Kidney epithelial cell (primary cell): ENCODE measurements at places on chromosomes 13 and 19. TPM values are rescaled to one million over a fixed set of nuclear protein-coding genes. Genes with fewer than 3 reads are reported as not detected.

DNA sequence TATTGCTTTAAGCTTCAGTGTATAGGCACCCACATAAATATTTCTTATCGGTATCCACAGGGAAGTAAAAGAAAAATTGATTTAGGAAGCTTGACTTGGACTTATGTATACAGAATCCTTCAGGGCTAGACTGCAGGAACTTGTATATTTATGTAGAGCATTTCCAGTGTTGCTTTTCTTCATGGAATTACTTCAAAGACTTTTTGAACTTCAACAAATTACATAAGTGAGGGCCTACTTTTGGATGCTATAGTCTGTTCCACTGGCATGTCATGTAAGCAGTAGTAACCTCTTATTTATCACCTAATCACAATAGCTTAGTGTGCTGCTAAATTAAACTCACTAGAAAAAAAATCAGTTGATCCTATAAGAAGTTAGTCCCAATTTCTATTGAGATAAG lies 557.9 kb upstream of the SLITRK6 start:
- no peak for DNase-seq

- no peak for DNase-seq
These were observed 2.7 kb upstream of the UBL3 start for GRCh38 chr13:29853131-29853530.

- peak; percentile 67 for DNase-seq
These were observed 40.8 kb downstream of the BBC3 start for GRCh38 chr19:47190167-47190727.

COMP gene
- not detected in 2 replicates for total RNA-seq

DNA sequence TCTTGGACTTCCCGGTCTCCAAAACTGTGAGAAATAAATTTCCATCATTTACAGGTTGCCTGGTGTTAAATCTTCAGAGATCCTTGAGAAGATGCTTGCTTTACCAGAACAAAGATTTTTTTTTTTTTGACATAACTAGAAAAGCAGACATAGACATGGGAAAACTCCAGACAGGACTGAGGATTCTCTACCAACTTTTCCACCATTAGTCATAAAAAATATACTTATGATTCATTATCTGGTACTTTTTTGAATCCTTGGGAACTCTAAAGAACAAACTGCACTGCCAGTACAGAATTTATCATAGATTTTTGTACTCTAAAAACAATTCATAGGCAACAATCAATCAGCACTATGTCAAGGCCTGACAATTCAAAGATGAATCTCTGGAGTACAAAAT lies 487.6 kb downstream of the EFNB2 start:
- no peak for DNase-seq

DNA sequence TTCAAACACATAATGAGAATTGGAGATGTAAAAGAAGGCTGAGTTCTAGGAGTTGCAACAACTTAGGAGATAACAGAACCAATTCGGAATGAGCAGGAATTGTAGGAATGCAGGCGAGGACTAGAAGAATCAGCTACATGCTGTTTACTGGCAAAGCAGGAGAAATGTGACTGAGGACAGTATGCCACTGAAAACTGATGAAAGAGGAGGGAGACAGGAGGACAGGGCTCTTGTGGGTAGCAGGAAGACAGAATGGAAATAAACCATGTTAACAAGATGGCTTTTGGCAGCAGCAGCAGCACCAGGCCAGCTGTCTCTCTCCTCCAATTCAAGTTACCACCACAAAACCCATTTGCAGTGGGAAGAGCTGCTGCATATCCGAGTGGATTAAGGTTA lies 91.0 kb upstream of the SLC15A1 start:
- no peak for DNase-seq

- no peak for DNase-seq
These were observed 14.2 kb downstream of the ZNF274 start for GRCh38 chr19:58196901-58197616.

DNA sequence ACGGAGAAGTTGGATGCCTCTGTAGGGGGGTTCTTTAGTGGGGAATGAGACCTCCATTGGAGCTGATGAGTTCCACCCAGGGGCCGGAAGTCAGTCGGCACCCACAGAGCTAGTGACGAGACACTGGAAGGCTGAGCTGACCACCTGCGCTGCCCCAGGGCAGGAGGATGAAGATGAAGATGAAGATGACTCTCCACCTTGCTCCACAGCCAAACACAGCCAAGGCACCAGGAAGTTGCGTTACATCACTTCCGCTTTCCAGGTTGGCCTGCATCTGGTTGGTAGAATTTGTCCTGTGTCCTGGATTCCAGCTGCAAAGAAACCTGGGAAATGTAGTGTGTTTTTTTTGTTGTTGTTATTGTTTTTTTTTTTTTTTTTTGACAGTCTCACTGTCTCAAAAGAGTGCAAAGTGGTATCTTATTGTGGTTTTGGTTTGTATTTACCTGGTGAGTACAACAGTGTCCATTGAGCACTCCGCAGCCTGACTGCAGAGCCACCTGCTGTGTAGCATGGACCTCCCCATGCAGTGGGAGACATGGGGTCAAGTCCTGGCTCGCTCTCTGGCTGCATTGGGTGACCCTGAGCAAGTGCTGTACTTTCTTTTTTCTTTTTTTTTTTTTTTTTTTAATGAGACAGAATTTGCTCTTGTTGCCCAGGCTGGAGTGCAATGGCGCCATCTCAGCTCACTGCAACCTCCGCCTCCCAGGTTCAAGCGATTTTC lies 1.9 kb downstream of the TBC1D17 start:
- DNase-seq, result no peak

DNA sequence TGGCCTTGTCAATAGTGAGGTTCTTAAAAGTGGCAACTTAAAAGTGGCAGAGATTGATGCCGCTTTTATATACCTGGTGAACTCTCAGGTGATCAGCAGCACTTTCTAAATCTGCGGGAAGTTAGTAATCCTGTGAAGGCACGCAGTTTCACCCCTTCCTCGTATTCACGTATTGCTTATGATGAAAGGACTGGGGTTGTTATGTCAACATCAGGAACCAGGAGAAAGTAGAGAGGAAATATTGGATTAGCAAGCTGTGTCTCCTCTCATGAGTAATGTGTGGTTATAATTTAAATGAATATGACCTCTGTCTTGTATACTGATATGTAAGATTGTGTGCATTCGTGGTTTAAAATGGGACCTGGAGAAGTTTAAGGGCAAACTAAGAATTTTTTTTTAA lies 544.6 kb downstream of the SLITRK6 start:
- DNase-seq, result no peak

DNA sequence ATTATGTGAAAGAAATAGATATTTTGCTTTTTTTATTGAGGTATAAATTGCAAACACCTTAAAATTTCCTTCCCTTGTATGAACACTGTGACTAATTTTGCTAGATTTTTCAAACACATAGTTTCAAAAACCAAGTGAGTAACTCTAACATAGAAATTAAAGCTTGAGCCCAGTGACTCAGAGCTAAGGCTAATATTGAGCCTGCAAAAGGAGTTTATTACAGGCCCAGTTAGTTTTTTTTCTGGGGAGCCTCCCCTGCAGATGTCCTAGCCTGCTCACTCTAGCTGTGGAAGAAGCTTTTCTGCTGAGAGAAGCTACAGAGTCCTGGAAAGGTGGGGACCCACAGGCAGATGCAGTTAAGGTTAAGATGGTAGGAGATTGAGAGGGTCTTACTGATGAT lies 3.4 kb downstream of the ZNF430 start:
- DNase-seq, result no peak

DNA sequence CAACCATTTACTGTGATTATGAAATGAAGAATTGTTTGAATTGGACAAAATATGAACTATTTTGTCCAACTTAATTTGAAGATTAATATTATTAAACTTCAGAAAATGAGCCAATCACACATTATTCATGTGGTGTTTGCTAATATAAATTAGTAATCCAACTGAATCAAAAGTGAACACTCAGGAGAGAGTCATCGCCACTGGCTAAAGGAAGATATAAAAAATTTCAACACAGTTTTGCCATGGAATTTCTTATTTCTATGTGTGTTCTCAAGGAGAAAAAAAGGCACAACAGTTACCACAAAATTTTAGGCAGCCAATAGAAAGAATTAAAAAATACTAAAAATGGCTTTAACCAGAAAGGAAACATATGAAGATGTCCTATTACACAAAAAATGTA lies 2683.8 kb downstream of the PCDH9 start:
- DNase-seq, result no peak

DMPK gene
- 17.7 and 17.8 TPM in 2 replicates for total RNA-seq

KLK4 gene
- total RNA-seq, result not detected in 2 replicates

DIAPH3 gene
- 7.5 and 10.2 TPM in 2 replicates for total RNA-seq

GRCh38 chr13:110625771-110626321 lies 10.5 kb downstream of the NAXD start:
- DNase-seq, result no peak

CLEC17A gene
- 0.08 TPM in 1 of 2 replicates, not detected in the other for total RNA-seq

DNA sequence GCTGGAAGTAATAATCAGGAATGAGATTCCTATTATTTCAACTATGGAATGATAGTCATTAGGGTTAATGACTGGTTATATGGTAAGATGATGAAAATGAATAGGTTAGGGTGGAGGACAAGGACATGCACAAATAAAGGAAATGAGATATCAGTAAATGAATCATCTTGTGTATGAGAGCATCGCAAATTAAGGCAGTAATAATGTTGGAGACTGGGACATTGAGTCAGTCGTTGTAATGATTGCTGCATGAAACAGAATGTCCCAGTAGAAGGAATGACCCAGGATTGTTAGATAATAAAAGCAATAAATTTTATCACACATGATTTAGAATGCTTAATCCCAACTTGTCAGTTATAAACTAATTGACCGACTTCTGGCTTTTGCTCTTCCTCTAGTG lies 1733.7 kb upstream of the PCDH20 start:
- DNase-seq, result no peak

DNA sequence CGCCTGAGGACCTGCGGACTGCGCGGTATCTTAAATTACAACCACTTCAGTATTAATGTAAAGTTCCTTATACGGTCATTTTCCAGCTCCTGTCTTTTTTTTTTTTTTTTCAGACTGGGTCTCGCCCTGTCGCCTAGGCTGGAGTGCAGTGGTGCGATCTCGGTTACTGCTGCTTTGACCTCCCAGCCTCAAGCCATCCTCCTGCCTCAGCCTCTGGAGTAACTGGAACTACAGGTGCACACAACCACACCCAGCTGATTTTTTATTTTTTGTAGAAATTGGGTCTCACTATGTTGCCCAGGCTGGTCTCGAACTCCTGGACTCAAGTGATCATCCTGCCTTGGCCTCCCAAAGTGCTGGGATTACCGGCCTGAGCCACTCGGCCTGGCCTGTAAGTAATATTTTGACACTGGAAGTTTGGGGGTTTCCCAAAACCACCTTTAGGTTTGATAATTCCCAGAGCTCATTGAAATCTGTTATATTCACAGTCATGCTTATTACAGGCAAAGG lies 406 bp upstream of the EID2B start:
- no peak for DNase-seq

CFAP97D2 gene
- total RNA-seq, result not detected in 2 replicates

TJP3 gene
- total RNA-seq, result 1.7 and 7.8 TPM in 2 replicates

KLHL1 gene
- not detected in 2 replicates for total RNA-seq

DNA sequence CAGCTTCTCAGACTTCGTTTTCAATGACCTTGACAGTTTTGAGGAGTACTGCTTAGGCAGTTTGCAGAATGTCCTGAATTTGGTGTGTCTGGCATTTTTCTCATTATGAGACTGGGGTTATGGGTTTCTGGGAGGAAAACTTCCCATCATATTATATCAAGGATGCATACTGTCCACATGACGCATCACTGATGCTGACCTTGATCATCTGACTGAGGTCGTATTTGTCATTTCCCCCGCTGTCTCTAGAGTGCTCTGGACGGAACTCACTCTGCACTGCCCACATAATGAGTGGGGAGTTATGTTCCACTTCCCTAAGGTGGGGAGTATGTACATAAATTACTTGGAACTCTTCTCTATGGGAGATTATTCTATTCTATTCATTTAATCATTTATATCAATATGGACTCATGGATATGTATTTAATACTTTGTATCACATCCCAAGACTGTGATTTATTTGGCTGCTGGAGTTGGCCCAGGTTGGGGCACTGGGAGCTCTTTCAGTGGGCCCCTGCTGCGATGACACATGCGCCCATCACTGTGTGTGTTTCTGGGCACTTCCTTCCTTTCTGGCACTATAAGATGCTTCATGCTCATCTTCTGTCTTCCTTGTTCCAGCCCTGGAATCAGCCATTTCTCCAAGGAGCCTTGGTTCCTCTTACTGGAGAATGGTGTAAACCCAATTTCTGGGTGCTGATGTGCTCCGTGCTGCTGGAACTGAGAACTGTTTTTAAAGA lies 138.6 kb downstream of the MIPEP start:
- DNase-seq, result no peak

DNA sequence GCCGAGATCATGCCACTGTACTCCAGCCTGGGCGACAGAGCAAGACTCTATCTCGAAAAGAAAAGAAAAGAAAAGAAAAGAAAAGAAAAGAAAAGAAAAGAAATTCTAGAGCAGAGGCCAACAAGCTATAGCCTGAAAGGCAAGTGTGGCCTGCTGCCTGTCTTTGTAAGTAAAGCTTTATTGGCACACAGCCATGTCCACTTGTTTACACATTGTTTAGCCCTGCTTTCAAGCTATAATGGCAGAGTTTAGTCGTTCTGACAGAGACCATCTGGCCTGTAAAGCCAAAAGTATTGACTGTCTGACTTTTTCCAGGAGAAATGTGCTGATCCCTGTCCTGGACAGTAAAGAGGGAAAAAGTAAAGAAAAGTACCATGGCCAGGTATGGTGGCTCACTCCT lies 18.3 kb downstream of the NWD1 start:
- DNase-seq, result no peak

DHDH gene
- total RNA-seq, result 1.0 and 1.5 TPM in 2 replicates

GRCh38 chr13:46983881-46984280 lies 87.0 kb upstream of the HTR2A start:
- DNase-seq, result no peak

DNA sequence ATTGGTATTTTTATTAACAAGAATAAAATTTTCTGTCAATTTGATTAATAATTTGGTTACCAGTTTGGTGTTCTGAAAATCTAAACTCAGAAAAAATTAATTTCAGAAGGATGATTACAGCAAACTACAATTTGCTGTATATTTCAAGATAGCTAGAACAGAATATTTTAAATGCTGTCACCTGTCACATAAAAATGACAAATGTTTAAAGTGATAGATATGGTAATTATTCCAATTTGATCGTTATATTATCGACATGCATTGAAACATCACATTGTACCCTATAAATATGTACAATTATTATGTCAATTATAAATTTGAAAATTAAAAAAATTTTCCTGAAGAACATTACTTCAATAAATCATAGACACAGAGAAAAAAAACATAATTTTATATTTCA lies 56.9 kb upstream of the SLITRK5 start:
- DNase-seq, result no peak
